ENCODE measurements at places on chromosomes 16 and 17.

DNA sequence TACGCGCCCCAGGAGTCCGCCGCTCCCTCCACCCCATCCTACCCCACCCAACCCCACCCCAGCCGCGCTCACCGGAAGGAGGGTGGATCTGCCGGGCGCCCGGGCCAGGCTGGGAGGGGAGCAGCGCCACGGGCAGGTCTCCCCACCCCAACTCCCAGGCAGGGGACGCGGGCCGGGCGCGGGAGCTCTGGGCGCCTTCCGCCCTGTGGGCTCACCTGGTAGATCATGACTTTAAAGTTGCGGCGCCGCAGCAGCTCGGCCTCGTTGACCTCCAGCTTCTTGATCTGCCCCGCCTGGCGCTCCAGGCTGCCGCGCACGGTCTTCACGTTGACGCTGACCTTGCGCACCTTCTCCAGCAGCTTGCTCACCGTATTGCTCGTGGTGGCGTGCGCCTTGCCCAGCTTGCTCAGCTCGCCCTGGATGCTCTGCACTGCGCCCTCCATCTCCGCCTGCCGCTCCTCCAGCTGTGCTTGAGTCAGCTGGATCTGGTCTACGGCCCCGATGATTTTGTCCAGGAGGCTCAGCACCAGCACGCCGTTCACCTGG is 571 bp downstream of the CAVIN1 start:
- peak; percentile 64 for DNase-seq

DNA sequence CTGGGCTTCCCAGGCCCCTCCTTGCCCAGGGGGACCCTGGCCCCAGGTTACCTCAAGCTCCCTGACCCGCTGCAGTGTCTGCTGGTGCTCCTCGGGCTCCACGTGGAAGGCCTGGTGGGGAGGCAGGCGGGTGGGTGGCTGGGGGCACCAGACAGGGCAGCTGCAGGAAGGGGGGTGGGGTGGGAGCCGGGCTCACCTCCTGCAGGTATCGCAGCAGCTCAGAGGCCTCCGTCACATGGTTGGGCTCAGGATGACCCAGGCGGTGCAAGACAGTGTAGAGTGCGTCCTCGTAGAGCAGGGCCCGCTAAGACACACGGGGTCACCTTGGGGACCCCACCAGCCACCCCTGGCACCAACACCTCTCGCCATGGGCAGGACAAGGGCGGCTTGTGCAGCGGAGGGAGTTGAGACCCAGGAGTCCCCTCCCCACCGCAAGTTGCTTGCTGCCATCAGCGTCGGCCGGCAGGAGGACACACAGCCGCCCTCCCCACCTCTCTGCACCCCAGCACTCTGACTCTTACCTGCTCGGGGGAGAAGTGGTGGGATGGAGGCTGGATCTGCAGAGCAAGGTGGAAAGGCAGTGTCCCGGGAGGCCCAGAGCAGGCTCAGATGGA is 1.1 kb downstream of the UNC13D start:
- no peak for DNase-seq

- no peak for DNase-seq
These were observed 37.2 kb downstream of the MAP2K6 start for GRCh38 chr17:69451416-69452394.

GRCh38 chr16:88303890-88304819 is 78.6 kb upstream of the ZNF469 start:
- DNase-seq = peak; percentile 50

- no peak for DNase-seq
These were observed 146.0 kb downstream of the ABCA8 start for GRCh38 chr17:68809148-68809547.

GRCh38 chr16:81734632-81735434 is 44.3 kb upstream of the PLCG2 start:
- no peak for DNase-seq

- no peak for DNase-seq
These were observed 6.7 kb downstream of the SMIM5 start for GRCh38 chr17:75639771-75640555.

GRCh38 chr17:79966681-79967080 is 69.0 kb downstream of the TBC1D16 start:
- DNase-seq = no peak

GRCh38 chr16:86995456-86995855 is 321.7 kb downstream of the C16orf95 start:
- DNase-seq = no peak

GRCh38 chr16:11994143-11995119 is 17.9 kb downstream of the SNX29 start:
- peak; percentile 42 for DNase-seq

DNA sequence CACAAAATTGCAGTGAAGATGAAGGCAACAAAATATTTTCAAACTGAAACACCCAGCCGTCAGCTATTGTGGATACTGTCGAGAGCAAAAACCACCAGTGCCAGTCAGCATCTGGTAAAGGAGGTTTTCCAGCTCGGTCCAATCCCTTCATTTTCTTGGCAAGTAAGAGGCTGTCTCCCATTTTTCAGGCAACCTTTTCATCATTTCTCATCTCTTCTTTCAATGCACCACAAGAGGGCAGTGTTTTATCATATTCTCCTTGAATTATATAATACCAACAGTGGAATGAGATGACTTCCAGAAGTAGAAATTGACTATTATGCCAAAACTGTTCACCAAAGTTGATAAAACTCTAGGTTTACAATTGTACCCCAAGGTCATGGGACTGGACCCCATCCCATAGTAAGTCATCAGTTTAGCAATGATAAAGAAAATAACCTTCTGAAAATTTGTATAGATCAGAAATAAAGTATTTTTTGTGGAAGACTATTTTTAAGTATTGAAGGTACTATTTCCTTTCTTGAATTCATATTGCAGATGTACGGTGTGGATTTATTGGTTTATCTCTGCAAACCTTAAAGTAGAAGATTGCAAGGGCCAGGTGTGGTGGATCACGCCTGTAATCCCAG is 16.8 kb downstream of the NQO1 start:
- DNase-seq = peak; percentile 69

- no peak for DNase-seq
These were observed 769.1 kb upstream of the CDH8 start for GRCh38 chr16:62805221-62805857.

- DNase-seq = peak; percentile 50
These were observed 1.3 kb downstream of the NAGS start for GRCh38 chr17:44005527-44006271.

DNA sequence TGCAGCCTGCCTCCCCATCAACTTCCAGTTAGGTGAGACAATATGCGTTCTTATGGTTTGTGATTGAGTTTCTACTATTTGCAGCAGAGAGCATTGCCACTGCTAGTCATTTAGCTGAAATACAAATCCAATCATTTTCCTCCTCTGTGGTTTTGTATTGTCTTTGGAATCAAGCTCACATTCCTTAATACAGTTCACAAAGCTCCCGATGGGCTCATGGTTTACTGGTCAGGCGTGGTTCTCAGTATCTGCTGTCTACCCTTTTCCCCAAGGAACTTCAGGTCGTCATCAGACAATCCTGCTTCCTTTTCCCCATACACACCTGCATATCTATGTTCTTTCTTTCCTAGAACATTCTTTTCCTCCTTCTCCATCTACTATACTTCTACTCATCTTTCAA is 69.6 kb upstream of the GAS7 start:
- no peak for DNase-seq

- DNase-seq = no peak
These were observed 9.1 kb upstream of the SCNN1B start for GRCh38 chr16:23293016-23293415.

DNA sequence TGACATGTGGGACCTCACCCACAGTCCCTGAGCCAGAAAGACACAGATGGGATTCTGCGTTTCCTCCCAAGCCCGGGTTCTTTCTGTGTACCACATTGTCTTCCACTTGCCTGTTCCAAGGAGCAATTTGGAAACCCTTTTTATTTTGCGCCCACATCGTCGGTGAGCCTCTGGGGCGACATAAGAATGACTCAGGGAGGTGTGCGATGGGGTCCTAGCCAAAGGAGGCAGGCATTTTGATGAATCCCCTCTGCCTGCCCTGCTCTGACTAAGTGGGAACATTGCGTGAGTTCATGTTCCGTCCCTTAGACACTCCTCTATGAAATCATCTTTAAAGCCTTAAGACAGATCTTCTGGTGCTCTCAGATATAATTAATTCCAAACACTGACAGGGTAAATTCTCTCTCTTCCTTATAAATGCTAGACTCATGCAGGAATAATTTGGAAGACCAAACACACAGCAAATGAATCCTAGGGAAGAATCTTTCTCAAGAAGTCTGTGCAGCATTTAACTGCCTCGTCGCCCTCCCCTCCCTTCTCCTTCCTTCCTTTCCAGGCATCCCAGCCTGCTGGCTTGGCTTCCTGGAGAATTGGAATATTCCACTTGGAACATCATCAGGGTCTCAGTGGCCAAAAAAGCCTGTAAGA is 52.7 kb upstream of the FOXF1 start:
- DNase-seq = no peak

- no peak for DNase-seq
These were observed 883 bp upstream of the TAF15 start for GRCh38 chr17:35808240-35808961.

- DNase-seq = peak; percentile 64
These were observed 53.0 kb downstream of the SF3B3 start for GRCh38 chr16:70576431-70577255.

GRCh38 chr17:57599271-57600045 is 145.6 kb downstream of the CCDC182 start:
- no peak for DNase-seq

DNA sequence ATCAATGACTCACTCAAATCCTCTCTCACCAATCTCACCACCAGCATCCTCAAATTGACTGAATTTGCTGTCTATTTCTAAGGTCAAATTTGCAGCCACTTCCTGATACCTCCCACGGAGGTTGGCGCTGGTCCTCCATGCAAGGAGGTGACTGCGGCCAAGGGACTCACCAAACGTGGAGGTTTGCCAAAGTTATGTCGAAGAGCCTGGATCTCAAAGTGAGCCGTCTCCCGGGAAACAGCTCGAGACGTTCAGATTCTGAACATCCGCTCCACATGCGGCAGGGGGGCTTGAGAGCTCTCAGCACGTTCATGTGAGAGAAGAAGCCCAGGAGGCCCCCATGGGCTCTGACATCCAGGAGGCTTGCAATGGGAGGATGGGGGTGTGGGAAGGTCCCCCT is 22.6 kb downstream of the LGALS3BP start:
- DNase-seq = no peak

- no peak for DNase-seq
These were observed 12.6 kb upstream of the GPT2 start for GRCh38 chr16:46871597-46871996.

GRCh38 chr16:65062736-65063583 is 58.9 kb downstream of the CDH11 start:
- no peak for DNase-seq

All from SW480 (cell line).